ENCODE measurements at places on chromosomes 16 and 17.
A peak's percentile ranks its signal among the peaks of the same experiment; 100 is the strongest.

DNA sequence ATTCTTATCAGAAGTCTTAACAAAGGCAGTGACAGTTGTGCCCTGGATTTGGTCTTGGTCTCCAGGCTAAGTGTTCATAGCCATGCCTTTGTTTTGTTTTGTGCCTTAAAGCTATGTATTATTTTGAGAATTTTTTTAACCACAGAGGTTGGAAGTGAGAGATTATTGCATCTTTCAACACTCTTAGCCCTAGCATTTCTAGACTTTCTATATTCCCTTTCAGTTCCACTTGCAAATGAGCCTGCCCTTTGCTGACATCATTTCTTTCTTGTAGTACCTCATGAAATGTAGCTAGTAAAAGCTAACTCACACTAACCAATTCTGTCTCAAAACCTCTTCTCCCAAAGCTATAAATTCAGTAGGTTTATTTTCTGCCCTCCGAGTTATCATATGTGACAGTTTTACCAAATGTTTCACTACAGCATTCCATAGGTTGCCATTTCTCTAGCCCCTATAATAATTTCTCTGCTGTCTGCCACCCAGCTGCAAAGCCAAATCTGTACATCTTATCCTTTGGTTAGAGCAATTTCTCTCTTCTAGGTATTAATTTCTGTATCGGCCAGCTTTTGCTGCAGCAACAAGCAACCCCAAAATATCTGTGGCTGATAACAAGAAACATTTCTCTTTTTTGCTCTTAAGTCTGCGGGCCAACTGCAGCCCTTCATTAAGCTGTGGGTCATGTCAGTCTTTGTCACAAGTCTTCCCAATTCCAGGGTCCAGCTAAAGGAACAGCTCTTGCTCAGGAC, 14.2 kb upstream of the CCL1 start:
- DNase-seq, result peak; percentile 69

DNA sequence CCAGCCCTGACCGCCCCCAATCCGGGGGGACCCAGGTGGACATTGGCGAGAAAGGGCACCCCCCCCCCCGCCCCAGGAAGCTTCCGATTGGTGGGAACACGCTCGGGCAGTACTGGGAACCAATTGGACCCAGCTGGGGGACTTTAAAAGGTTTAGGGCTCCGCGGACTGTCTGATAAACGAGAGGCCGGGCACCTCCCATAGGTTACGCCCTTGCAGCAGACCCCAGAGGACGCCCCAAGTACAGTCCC, 245 bp downstream of the TMEM256 start:
- peak; percentile 61 for DNase-seq

- no peak for DNase-seq
Observed at GRCh38 chr17:45370949-45371413, 54.2 kb upstream of the MAP3K14 start.

- no peak for DNase-seq
Observed at GRCh38 chr17:58336456-58337209, 8.0 kb upstream of the TSPOAP1 start.

DNA sequence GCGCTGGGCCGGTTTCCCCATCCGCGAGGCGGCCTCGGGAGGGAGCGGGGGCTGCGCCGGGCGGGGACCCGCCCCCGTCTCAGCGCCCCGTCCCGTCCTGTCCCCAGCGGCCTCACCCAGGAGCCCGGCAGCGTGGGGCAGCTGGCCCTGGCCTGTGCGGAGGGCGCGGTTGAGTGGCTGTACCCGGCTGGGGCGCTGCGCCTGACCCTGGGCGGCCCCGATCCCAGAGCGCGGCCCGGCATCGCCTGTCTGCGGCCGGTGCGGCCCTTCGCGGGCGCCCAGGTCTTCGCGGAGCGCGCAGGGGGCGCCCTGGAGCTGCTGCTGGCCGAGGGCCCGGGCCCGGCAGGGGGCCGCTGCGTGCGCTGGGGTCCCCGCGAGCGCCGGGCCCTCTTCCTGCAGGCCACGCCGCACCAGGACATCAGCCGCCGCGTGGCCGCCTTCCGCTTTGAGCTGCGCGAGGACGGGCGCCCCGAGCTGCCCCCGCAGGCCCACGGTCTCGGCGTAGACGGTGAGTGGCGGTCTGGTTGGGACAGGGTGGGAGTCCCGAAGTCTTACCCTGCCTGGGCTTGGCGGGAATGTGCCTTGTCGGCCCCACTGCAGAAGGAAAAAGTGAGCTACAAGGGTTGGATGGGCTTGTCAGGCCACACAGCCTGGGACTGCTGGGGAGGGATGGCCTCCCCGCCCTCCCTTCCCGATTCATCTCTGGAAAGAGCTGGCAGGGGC, 720 bp downstream of the METRN start:
- DNase-seq, result no peak

GRCh38 chr16:89864527-89864820, 8.9 kb upstream of the TCF25 start:
- no peak for DNase-seq

- no peak for DNase-seq
Observed at GRCh38 chr16:46937536-46937935, 35.9 kb downstream of the DNAJA2 start.

- DNase-seq, result no peak
Observed at GRCh38 chr16:4420505-4421105, 4.2 kb upstream of the CORO7 start.

DNA sequence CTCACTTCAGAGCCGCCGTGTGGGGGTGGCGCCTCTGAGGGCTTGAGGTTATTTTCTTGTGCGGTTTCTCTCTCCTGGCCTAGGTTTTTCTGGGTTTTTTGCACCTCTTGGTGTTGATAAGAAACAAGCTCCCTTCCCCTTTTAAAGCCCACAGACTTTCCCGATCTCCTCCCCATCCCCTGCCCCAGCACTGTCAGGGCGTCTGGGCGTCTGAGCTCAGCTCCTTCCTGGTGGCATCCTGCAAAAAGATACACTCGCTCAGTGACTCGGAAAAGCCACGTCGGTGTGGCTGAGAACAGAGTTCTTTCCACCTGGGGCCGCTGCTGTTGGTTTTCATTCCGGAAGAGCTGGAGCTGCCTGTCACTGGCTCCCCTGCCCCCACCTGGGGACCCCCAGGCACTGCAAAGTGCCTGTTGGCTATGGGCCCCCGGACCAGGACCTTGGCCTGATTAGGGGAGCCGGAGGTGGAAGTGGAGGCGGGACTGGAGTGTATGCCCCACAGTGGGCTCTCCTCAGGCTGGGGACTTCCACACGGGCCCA, 14.5 kb downstream of the BAIAP2 start:
- no peak for DNase-seq

GRCh38 chr16:83992624-83993023, 24.6 kb downstream of the NECAB2 start:
- DNase-seq, result no peak

All from DMS79 treated with DMSO at 0.1 percent for 48 hours (cell line).